Naive B cell (primary cell): ENCODE measurements at places on chromosomes 3 and 15.
A peak's percentile ranks its signal among the peaks of the same experiment; 100 is the strongest.

DNA sequence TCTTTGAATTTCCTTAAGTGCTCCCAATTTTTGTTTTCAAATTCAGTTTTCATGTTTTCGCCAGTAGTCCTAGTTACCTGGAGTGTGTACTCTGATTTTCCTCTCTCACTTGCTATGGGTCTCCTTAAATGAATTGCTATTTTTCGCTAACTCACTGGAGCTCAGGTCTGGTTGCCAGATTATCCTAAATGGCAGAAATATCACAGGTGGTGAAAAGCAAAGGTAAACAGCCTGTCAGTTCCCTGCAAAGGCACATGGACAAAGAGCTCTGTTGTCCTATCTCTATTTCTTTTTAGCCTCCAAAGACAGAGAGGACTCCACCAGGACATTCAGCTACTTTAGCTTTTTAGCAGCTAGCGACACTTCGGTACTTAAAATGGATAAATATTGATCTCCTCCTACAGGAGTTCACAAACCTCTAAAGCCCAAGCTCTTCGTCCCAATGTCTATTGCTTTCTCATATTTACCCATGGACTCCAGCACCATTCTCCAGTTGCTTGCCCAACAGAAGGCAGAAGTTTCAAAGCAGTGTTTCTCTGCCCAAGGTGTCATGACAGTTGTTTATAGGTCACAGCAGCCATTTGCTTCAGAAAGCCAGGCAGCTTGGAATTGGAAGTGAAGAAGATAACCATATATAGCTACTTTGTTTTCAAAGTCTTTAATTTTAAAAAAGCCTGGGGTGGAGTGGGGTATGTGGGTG lies 12.3 kb downstream of the ZBTB20 start:
- no peak for DNase-seq

- DNase-seq, result no peak
These were observed 151.8 kb upstream of the SOX14 start for GRCh38 chr3:137612291-137612690.

GRCh38 chr3:49500732-49501609 lies 30.9 kb downstream of the DAG1 start:
- DNase-seq, result no peak

DNA sequence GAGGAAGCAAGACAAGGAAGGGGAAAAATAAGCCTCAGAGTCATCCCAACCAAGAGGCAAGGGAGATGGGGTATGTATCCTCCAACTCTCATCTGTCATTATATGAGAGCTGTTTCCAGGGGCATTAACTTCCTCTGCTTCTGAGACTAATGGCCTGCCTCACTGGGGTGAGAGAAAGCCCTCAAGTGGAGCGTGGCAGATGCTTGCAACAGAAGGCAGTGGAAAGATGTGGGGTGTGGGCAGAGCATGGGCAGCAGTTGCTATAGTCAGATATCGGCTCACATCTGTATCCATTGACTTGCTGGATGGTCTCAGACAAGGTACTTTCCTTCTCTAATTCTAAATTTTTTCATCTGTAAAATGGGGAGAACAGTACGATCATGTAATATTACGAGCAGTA lies 81.7 kb upstream of the PLCL2 start:
- DNase-seq, result no peak

- peak; percentile 42 for DNase-seq
These were observed 38.7 kb upstream of the CCDC50 start for GRCh38 chr3:191290311-191291025.

DNA sequence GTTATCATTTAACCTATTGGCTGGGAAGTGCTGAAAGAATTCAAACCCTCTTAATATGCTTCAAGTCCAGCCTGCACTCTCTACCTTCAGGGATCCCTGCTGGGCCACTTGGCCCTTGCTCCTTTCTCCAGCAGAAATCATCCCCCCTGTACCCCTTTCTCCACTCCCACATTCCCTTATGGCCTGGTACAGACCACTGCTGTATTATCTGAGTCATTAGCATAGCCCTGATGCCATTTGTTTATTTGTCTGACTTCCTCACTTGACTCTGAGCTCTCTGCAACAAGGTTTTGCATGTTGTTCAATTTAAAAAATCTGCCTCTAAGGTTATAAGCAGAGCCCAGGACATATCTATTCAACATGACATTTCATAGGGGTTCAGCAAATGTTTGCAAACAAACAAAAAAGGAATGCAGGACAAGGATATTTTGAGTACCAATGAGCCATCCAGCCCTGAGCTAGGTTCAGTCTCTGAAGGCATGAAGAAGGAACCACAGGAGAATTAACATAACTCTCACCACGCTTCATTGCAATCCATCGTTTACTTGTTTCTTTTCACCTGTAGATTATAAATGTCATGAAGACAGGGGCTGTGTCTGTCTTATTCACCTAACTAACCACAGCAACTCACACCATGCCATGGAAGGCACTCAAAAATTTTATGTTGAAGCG lies 26.6 kb upstream of the HES1 start:
- DNase-seq, result no peak

DNA sequence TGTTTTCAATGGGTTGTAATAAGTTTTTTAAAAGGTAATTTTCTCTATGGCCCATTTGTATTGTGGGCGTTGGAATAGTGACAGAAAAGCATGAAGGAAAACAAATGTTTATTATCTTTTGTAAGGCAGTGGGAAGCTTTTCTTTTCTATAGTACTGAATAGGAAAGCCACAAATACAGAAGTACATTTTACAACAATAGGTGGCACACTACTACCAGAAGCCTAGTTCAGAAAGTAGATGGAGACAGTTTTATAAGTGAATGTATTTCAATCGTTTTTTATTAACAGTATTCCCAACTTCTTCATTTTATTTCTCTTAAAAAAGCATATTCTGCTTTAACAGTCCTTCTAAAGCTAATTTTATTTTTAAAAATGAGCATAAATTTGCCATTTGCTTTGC lies 296.7 kb downstream of the PTPRG start:
- no peak for DNase-seq

DNA sequence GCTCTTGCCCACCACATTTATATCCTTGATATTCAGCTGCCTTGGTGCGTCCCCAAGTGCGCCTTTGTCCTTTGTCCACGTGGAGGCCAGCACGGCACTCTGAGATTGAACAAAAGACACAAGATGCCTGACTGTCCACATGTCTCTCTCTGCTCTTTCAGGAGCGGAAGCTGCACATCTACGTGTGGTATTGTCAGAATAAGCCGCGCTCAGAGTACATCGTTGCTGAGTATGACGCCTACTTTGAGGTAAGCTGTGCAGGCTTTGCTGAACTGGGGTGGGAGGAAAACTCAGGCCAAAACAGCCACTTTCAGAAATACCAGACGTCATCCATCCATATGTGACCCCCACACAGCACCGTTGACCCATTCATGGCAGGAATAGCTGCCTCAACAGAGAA lies 72.0 kb upstream of the UMPS start:
- DNase-seq, result no peak

DNA sequence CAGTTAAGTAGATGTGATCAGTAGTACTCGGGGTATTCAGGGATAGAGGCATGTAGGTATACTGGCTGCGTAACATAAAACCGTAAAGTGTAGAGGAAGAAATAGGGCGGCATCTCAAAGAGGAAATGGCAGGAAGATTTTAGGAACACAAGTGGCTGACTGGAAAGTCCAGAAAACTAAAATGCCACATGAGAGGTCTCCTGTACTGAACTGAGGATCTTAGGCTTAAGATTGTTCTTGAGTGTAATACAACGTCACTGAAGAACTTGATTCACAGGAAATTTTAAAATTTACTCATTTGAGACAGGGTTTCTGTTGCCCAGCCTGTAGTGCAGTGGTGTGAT lies 2.3 kb upstream of the LMLN start:
- no peak for DNase-seq

DNA sequence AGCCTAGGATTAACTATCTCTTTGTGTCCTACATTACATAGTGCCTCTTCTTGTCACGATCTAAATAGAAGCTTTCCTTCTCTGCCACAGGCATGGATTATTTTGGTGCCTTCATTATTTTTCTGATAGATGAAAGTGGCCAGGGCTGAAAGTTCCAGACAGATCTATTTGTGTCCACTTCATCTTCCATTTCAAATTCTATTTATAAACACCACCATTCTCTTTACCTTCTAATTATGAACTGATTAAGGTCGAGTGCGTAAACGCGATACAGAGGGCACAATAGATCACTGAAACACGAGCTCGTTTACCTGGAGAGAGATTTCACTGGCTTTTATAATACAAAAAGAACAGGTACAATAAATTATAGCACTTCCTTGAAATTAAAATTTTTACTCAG lies 105.0 kb downstream of the EDEM1 start:
- no peak for DNase-seq

DNA sequence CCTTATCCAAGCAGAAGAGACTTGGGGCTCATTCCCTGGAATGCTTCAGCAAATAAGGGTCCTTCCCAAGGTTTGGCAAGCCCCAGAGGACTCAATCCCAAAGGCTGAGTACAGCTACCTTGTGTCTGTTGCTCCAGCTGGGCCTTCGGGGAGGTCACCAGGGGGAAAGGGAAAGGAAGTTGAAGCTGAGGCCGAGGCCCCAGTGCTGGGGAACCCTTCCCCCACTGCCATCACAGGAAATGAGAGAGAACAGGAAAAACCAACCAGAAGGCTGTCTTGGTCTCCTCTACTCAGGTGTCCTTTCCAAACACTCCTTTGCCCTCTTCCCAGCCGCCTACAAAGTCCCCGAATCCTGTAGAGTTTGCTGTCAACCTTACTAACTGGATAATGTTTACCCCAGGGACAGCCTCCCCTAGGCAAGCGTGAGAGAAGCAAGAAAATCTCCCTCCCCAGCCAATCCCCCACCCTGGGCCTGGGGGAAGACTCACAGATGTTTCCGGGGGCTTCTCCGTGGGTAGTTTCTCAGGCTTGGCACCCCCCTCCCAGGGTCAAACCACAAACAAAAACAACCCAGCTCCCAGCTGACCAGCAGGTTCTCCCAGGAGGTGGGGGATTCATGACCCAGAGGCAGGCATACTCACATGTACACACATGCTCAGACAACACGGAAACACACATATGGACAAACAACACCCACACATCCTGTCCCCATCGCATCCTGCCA lies 5.5 kb downstream of the CSRNP1 start:
- peak; percentile 61 for DNase-seq

DNA sequence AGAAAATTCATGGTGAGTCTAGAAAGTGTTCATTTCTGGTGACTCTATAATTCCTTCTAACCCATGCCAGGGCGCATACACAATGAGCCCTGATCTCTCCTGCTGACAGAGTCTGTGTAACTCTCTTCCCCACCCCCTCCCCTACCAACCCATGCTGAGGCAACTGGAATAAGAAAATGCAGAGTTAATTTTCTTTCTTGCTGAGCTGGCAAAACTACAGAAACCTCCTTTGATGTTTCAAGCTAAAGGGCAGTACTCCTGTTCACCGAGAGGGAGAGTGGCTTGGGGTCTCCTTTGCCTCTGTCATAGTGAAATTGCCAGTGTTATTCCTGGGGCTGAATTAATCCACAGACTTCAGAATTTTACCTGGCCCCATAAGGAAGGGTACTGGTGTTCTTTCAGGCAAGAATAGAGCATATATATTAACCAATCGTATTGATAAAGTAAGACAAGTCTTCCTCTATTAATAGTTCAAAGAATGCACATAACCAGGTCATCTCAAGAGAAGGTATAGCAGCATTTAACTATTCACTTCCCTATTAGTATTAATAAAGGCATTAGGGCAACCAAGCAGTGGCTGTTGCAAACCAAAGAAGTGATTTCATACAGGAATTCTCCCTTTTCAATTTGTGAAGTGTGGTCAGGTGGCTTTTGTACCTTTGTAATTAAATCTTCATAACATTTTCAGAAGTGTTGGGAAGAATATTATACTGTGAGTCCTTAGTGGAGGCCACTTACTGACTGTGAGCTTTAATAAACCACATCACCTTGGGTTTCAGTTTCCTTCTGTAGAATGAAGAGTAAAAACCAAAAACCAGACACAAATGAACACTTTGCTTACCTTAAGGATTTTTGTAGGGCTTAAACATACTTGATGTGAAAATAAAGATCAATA lies 4.1 kb downstream of the GAP43 start:
- no peak for DNase-seq

DNA sequence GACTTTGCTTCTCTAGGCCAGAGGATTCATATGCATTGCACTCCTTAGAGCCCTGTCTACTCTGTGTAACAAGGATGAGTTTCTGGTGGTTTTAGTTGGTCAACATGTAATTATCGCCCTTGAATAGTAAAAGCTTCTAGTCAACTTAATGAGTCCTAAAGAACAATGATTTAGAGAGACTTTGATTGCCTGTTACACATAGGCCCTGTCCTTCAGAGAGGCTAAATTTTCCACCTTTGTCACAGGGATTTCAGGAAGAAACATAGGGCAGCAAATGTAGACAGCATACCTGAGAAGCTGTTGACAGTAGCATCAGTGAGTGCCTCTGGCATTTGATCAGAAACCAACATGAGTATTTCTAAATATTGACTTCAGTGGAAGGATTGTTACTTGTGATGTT lies 7.1 kb downstream of the BTLA start:
- no peak for DNase-seq

- peak; percentile 28 for DNase-seq
These were observed 2.7 kb downstream of the BCL6 start for GRCh38 chr3:187742351-187743171.

GRCh38 chr15:77497110-77497737 lies 76.5 kb downstream of the HMG20A start:
- no peak for DNase-seq

- DNase-seq, result peak; percentile 24
These were observed 699 bp downstream of the MEGF11 start for GRCh38 chr15:66252685-66253417.
